HTR-8/SVneo (cell line): ENCODE measurements at places on chromosomes 11 and 22.

DNA sequence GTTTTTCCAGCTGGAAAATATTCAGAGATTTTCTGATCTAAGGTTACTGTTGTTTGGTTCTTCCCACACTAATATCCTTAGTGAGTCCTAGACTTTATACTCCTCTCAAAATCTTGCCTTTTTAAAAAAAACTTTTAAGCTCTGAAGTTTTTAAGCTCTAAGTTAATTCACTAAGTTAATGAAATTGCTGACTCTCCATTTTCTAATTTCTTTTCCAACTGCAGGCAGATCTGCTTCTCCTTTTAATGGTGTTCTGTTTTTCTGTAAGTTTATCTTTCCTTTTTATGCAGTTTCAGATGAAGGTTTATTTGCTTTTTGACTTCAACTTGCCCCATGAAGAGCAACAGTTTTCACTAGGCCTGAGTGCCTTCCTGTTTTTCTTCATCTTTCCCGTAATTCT, 125.8 kb upstream of the ARHGAP42 start:
- no peak for DNase-seq

- DNase-seq = no peak
Observed at GRCh38 chr11:67027943-67028542, 5.1 kb downstream of the SYT12 start.

DNA sequence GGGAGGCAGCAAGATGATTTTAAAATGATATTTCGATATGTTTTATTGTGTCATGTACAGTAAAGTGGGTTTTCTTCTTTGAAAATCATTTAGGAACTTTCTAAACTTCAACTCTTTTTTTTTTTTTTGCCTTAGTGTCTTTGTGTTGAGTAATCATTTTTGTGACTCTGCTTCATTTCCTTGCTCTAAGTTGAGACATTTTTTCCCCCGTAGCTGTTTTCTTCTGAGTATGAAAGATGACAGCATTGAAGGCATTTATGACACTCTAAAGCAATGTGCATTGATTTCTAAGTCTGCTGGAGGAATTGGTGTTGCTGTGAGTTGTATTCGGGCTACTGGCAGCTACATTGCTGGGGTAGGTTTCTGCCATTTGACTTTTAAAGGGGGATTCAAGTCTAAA, 23.5 kb downstream of the RRM1 start:
- DNase-seq = no peak

DNA sequence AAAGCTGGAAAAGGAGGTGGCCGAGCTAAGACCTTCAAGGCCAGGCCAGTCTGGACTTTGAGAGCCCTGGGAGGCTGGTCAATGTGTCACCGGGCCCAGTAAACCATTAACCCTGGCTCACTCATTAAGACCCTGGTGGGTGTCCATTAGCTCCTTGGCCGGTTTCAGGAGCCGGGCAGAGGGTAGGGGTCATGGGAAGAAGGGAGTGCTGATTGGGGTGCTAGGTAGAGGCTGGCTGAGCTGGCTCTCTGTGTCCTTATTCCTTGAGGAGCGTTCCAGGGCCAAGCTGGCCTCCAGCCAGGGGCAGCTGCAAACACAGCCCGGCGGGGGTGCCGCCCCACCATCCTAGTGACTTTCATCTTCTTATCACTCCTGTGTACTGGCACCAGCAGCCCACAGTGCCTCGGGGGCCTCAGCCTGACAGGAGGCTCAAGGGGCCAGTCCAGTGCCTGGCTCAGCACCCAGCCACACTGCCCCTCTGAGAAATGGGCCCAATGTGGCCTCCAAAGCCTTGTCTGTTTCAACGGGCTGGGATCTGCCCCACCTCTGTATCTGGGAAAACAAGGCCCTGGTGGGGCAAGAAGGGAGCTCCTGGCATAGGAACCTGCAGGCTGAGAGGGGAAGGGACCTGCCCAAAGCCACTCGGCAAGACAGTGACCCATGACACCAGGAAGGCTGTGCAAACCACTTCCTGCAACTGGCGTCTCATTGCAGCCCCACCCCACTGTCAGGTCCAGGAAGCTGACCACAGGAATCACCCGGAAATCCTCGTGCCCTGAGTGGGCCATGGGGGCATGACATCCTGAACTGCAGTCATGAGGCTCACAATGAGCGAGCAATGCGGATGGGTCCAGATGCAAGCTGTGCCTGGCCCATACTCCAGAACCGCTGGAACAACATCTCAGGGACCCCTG, 15.1 kb upstream of the RGL4 start:
- no peak for DNase-seq

GRCh38 chr11:130023204-130023603, 20.6 kb upstream of the PRDM10 start:
- DNase-seq = peak; percentile 64
